Iris pigment epithelial cell (primary cell): ENCODE measurements at places on chromosomes 13 and 19.

DNA sequence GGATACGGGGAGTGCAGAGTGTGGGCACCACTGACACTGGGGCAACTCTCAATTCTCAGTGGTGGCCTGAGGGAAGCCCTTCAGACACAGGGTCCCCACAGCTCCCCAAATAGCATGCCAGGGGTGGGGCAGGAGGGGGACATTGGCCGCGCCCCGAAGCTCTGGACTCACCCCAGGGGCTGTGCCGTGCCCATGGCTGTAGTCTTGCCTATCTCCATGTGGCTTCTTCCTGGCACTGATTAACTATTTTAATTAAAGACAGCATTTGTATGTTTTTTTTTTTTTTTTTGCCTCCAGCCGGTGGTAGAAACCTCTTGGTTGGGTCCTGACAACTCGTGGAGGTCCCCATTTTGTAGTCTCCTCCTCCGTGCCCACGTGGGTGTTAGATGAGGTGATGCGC, 23.3 kb downstream of the GATAD2A start:
- no peak for DNase-seq

- no peak for DNase-seq
These were observed 8.7 kb downstream of the TMEM147 start for GRCh38 chr19:35554076-35554475.

- DNase-seq = no peak
These were observed 356.6 kb downstream of the FOXO1 start for GRCh38 chr13:40309881-40310280.

DNA sequence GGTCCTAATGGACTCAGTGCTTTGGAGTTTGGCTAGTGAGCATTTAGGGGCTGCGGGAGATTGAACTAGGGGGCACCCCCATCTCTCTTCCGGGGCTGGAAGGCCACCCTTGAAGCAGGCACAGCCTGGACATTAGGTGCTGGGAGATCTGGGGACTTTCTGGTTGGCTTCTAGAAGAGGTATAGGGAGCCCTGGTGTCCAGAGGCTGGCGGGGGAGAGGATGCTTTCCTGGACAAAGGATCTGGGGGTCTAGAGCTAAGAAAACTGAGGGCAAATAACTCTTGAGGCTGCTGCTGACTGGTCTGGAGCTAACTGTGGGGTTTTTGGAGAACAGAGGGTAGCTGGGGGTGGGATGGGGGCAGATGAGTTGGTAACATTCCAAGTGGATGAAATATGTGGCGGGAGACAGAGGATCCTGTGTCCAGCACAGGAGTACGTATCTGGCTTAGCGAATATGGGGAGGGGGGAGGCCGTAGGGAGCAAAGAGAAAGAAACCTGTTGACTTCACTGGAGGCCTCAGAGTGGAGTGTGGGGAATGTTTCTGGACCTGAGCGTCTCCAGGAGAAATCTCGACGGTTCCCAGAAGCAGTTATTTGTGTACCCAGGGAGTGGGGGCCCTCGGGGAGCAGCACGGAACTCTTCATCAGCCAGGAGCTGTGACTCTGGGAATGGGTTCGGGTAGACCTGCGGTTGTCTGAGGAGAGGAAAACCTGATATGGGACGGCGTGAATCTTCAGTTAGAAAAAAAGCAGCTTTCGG, 1.4 kb downstream of the HNRNPUL1 start:
- peak; percentile 51 for DNase-seq

GRCh38 chr19:32599736-32600157, 18.8 kb downstream of the PDCD5 start:
- peak; percentile 70 for DNase-seq

GRCh38 chr19:18172331-18173053, 1.1 kb upstream of the IFI30 start:
- DNase-seq = no peak

GRCh38 chr19:38727868-38728660, 16.2 kb downstream of the CAPN12 start:
- DNase-seq = peak; percentile 73

- peak; percentile 35 for DNase-seq
These were observed 7.6 kb upstream of the PTBP1 start for GRCh38 chr19:789701-790060.

DNA sequence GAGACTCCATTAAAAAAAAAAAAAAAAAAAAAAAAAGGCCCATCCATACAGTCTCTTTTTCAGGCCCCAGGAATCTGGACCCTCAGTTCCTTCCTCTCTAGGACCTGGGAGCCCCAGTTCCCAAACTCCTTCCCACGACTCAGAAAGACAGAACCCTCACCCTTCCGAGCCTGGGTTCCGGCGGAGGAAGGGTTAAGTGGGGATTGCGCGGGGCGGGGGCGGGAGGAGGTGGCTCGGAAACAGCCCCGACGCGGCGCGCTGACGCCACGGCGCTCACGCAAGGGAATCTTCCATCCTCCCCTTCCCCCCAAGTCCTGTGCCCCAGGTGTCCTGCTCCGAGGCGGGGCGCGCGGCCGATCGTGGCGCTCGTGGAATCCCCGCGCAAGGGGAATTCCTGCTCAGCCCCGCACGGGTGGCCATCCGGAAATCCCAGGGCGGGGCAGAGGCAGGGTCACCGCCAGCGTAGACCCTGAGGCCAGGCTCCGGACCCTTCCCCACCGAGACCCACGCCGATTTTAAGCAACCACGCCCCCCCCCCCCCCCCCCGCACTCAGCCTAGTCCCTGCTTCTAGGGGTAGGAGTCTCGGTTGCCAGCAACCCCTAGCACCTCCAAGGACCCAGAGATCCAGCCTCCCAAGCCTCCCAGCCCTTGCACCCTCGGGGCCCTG, 659 bp downstream of the NFKBID start:
- peak; percentile 89 for DNase-seq

DNA sequence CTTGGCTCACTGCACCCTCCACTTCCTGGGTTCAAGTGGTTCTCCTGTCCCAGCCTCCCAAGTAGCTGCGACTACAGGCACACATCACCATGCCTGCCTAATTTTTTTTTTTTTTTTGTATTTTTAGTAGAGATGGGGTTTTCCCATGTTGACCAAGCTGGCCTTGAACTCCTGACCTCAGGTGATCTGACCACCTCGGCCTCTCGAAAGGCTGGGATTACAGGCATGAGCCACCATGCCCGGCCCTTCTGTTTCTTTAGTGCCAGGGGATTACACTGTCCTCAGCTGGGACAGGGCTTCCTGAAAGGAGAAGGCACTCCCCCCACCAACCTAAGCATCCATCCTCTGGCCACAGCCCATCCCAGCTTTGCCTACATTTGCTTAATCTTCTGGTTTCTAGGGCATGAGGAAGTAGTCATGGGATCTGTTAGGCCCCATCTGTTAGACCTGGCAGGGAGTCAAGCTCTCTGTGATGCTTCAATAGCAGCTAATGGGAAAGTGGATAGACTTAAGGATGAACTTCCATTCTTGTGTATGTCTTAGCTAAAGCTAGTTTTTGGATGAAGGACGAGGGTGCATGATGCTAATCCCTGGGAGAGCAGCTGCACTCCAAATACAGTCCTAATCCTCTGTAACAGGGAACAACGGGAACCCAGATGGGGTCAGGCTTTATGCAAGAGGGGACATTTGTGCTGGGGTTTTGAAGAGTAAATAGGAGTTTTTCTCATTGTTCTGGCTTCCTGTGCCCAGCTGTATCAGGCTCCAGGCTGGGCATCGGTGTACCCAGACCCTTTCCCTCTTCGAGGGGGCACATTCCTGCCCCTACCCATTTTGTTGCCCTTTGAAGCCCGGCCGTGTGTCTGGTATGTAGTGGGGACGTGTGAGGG, 2.6 kb downstream of the VAV1 start:
- peak; percentile 34 for DNase-seq

- DNase-seq = no peak
These were observed 55.6 kb downstream of the RCBTB2 start for GRCh38 chr13:48477191-48477855.

DNA sequence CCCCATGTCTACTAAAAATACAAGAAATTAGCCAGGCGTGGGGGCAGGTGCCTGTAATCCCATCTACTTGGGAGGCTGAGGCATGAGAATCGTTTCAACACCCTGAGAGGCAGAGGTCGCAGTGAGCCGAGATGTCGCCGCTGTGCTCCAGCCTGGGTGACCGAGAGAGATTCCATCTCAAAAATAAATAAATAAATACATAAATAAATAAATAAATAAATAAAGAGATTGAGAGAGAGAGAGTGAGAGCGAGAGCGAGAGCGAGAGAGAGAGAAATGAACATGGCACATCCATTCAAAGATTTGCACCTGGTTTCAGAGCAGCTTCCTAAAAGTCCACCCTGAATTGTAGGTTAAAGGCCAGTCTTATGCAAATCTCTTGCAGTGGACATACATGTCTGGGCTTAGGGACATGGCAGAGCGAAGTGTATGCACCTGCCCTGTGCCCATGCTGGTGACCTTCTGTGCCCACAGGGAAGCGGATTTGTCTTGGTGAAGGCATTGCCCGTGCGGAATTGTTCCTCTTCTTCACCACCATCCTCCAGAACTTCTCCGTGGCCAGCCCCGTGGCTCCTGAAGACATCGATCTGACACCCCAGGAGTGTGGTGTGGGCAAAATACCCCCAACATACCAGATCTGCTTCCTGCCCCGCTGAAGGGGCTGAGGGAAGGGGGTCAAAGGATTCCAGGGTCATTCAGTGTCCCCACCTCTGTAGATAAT, 42.3 kb upstream of the CYP2B6 start:
- DNase-seq = no peak

DNA sequence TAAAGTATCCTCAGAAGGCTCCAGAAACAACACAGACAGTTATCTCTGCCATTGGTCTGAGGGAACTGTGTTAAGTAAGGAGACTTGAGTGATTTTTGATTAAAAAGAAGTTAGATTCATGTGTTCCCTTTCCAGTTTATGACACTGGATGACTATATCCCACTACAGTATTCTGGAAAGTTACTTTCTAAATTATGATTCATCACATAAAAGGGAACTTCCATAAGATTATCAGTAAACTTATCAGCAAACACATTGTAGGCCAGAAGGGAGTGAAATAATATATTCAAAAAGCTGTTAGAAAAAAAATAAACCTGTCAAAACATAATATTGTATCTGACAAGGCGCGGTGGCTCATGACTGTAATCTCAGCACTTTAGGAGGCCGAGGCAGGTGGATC, 700.0 kb downstream of the SLITRK6 start:
- no peak for DNase-seq

GRCh38 chr13:99307648-99308339, 595 bp upstream of the GPR183 start:
- DNase-seq = peak; percentile 92

- DNase-seq = no peak
These were observed 375 bp downstream of the ANKRD10 start for GRCh38 chr13:110914331-110915056.

DNA sequence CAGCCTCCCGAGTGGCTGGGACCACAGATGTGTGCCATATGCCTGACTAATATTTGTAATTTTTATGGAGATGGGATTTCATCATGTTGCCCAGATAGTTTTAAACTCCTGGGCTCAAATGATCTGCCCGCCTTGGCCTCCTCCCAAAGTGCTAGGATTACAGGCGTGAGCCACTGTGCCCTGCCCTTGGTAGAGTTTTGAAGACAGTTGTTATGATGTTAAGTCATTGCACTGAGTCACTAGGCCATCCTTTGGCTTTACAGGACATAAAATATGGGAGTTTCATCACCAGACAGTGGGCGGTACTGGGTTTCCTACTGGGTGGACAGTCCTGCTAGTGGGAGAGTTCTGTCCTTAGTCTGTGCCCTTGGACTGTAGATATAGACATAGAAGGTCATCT, 282.5 kb downstream of the ATP8A2 start:
- DNase-seq = no peak

GRCh38 chr13:112651750-112652511, 37.9 kb upstream of the ATP11A start:
- DNase-seq = no peak

DNA sequence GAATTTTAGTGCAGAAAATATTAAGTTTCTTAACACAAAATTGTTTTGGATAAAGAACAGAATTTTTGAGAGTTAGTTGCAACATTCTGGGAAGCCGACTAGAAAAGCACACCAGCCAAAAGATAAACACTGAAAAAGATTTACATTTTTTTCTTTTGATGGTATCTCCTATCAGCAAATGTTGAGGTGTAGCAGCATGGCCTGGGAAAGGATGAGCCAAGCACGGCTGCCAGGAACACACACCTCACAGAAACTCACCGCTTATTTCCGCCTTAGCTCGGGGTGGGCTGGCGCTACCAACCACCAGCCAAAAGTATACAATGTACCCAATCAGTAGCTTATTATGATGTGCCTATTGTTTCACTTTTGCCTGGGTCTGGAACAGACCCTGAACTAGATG, 134.7 kb downstream of the MIPEP start:
- DNase-seq = peak; percentile 48

- no peak for DNase-seq
These were observed 20.0 kb upstream of the CCNP start for GRCh38 chr19:40246292-40247073.

GRCh38 chr19:1514986-1515721, 2.3 kb upstream of the ADAMTSL5 start:
- DNase-seq = no peak

GRCh38 chr13:33316890-33317289, 31.3 kb upstream of the STARD13 start:
- no peak for DNase-seq

- DNase-seq = no peak
These were observed 1.7 kb downstream of the B9D2 start for GRCh38 chr19:41362143-41362847.

- no peak for DNase-seq
These were observed 86.3 kb downstream of the LRCH1 start for GRCh38 chr13:46639033-46639981.

- DNase-seq = no peak
These were observed 46.7 kb downstream of the ERCC5 start for GRCh38 chr13:102892503-102892902.

- no peak for DNase-seq
These were observed 1448.0 kb upstream of the MIR17HG start for GRCh38 chr13:89899302-89900103.

DNA sequence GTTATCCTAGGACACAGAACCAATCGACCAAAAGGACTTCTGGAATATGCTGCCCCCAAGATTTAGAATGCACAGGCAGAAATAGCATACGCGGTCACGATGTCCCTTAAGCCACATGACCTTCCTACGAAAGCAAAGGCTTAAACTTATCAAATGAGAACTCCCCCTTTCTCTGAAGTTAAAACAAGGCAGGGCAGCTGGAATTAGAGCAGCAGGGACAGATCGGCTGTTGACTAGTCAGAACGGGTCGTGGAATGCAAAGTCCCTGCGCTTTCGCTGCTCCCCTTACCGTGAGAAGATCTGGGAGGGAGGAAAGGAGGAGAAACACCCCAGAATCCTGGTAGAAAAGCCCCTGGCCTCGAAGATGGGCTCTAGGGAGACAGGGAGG, 799 bp upstream of the USPL1 start:
- DNase-seq = peak; percentile 91

GRCh38 chr13:101178406-101178805, 237.9 kb downstream of the NALCN start:
- DNase-seq = no peak

GRCh38 chr19:53161123-53161522, 2.3 kb upstream of the ZNF347 start:
- DNase-seq = no peak

- DNase-seq = peak; percentile 72
These were observed 4.0 kb downstream of the RTN2 start for GRCh38 chr19:45492627-45493470.
